ENCODE measurements at places on chromosomes 6 and 20.

GRCh38 chr6:101845621-101846020 is 452.1 kb downstream of the GRIK2 start:
- no peak overlapping the region for H3K27ac ChIP-seq
- H3K4me1 ChIP-seq = no peaks in the 10 kb centered on the region
- H3K4me3 ChIP-seq = no peak overlapping the region
- no peaks in the 10 kb centered on the region for H3K36me3 ChIP-seq

GRCh38 chr20:21238818-21239536 is 64.2 kb upstream of the XRN2 start:
- no peaks in the 10 kb centered on the region for H3K36me3 ChIP-seq
- H3K27ac ChIP-seq = no peak overlapping the region
- H3K4me3 ChIP-seq = no peak overlapping the region
- H3K27me3 ChIP-seq = no peaks in the 10 kb centered on the region

GRCh38 chr6:111076024-111076695 is 11.1 kb upstream of the SLC16A10 start:
- DNase-seq = no peak
- no peaks in the 10 kb centered on the region for H3K36me3 ChIP-seq
- H3K4me3 ChIP-seq = no peak overlapping the region
- H3K27me3 ChIP-seq = peaks cover 22% of the 10 kb centered on the region
- no peak overlapping the region for H3K27ac ChIP-seq
- no peaks in the 10 kb centered on the region for H3K4me1 ChIP-seq

- H3K4me1 ChIP-seq = peaks cover 3% of the 10 kb centered on the region
- no peaks in the 10 kb centered on the region for H3K36me3 ChIP-seq
- DNase-seq = no peak
- H3K4me3 ChIP-seq = no peak overlapping the region
- no peak overlapping the region for H3K27ac ChIP-seq
- peaks cover 55% of the 10 kb centered on the region for H3K27me3 ChIP-seq
Observed at GRCh38 chr20:36303831-36304230, 2.3 kb upstream of the DLGAP4 start.

DNA sequence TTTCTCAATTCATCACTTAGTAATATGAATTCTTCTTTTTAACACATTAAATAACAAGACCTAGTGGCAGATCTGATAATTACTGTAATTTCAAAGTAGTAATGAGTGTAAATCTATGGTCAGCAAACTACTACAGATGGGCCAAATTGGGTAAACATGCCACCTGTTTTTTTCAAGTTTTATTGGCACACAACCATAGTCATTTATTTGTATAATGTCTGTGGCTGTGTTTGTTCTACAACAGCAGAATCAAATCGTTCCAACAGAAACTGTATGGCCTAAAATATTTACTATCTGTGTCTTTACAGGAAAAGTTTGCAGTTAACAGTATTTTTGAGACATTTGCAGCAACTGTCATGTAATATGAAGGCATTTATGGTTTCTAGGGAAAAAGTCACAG is 86.1 kb upstream of the EYA2 start:
- H3K4me1 ChIP-seq = no peaks in the 10 kb centered on the region
- H3K27me3 ChIP-seq = peaks cover 47% of the 10 kb centered on the region
- H3K36me3 ChIP-seq = no peaks in the 10 kb centered on the region
- H3K4me3 ChIP-seq = no peak overlapping the region
- no peak overlapping the region for H3K27ac ChIP-seq

GRCh38 chr6:136347847-136348246 is 58.2 kb upstream of the BCLAF1 start:
- DNase-seq = no peak
- H3K27ac ChIP-seq = no peak overlapping the region
- no peak overlapping the region for H3K4me3 ChIP-seq
- H3K27me3 ChIP-seq = peaks cover 17% of the 10 kb centered on the region
- H3K36me3 ChIP-seq = no peaks in the 10 kb centered on the region

DNA sequence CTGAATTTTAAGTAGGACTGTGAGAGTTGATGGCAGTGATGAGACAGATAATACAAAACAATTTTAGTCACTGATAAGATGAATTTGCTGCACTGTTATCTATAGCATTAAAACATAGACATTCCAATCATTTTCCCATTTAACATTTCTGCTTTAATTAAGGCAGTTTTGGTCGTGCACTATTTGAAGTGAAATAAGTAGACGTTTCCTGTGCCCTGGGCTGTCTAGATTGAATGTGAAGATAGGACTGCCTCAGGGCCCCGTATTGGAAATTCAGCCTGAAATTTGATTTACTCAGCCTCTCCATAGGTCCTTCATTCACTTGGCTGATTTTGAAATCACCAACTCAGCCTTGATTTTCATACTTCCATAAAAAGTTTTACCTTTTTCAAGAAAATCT is 48.3 kb downstream of the ARID1B start:
- no peak overlapping the region for H3K27ac ChIP-seq
- H3K4me3 ChIP-seq = no peak overlapping the region
- peaks cover 9% of the 10 kb centered on the region for H3K36me3 ChIP-seq

DNA sequence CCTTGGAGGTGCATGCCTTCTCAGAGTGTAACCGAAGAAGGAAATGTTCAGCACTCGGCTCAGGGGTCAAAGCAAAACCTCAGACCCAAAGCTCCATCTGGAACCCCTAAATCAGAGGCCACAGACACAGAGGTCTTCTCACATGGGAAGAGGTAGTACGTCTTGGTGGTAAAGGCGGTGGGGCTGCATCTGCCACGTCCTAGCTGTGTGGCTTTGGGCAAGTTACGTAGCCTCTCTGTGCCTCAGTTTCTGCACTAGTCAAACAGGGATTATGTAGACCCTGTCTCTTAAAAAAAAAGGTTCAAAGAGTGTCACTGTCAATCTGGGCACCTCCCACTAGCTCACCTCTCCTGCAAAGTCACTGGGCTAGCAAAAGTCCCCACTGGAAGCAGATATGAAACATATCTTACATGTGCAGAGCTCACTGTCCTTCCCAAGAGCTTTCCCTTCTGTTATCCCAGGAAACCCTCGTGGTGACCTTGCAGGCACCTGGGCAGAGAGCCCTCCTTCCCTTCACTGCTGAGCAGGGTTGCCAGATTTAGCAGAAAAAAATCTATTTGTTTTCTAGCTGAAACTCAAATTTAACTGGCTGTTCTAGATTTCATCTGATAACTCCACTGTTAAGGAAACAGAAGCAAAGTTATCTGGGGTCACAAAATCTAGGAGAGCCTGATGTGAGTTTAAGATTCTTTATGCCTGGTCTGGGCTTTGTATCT is 18.0 kb upstream of the NAA20 start:
- no peak overlapping the region for H3K27ac ChIP-seq
- peaks cover 35% of the 10 kb centered on the region for H3K27me3 ChIP-seq
- H3K4me3 ChIP-seq = no peak overlapping the region
- no peak for DNase-seq

DNA sequence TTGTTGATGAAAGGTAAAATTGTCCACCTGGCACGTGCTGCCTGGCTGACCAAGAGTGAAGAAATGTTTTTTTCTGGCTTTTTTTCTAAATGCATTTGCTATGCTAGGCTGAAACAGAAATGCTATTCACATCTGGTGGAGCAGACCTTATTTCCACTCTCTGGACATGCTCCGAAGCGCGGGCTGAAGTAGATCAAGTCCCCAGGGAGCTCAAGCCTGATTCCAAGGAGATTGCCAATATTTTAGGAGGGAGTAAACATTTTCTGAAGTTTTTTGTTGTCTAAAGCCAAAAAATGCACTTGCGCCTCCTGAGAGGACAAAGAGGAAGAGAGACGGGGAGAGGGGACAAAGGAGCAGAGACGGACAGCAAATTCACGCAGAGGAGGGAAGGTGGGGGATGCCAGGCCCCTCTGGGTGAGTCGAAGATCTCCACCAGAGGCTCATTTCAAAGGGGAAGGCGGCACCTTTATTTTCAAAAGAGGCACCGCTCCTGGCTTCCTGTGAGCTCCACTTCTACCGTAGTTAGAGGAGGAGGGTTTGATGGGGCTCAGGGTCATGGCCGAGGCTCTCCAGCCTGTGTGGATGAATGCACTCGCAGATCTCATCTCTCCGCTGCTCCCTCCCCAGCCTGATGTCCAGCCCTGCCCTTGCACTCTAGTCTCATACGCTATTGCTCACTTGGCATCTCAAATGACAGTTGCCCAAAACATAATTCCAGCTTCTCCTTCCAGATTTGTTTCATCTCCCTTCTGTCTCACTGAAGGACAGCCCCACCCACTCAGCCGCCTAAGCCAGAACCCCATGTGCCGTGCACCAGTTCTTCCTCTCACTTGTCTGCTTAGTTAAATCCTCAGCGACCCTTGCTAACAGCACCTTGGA is 23.1 kb upstream of the SMOC2 start:
- peaks cover 4% of the 10 kb centered on the region for H3K27me3 ChIP-seq
- no peaks in the 10 kb centered on the region for H3K36me3 ChIP-seq
- no peaks in the 10 kb centered on the region for H3K4me1 ChIP-seq
- no peak for DNase-seq

DNA sequence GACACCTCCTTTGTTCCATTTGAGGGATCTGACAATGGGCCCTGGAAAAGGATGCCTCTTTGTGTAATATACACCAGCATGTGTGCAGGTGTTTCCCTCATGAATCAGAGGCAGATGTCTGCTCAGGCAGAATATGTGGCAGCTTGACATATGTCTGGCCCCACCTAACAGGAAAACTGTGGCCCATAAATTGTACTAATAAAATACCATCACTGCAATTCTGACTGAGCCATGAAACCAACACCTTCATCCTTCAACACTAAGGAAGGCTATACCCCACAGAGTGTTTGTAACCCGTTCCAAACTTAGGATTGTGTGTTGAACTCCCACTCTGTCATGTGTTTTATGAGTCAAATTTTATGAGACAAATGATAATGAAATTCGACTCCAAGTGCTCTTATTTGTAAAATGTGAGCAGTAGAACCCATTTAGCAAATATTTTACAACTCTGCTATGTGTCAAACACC is 22.7 kb downstream of the LAMA4 start:
- H3K4me3 ChIP-seq = no peak overlapping the region
- H3K4me1 ChIP-seq = peaks cover 14% of the 10 kb centered on the region
- no peak overlapping the region for H3K27ac ChIP-seq
- peaks cover 65% of the 10 kb centered on the region for H3K27me3 ChIP-seq

GRCh38 chr20:10550204-10551118 is 115.4 kb downstream of the SLX4IP start:
- peak overlapping the region; percentile 17 for H3K27ac ChIP-seq
- H3K4me3 ChIP-seq = peak overlapping the region; percentile 62
- no peaks in the 10 kb centered on the region for H3K27me3 ChIP-seq
- DNase-seq = no peak
- peaks cover 3% of the 10 kb centered on the region for H3K36me3 ChIP-seq

DNA sequence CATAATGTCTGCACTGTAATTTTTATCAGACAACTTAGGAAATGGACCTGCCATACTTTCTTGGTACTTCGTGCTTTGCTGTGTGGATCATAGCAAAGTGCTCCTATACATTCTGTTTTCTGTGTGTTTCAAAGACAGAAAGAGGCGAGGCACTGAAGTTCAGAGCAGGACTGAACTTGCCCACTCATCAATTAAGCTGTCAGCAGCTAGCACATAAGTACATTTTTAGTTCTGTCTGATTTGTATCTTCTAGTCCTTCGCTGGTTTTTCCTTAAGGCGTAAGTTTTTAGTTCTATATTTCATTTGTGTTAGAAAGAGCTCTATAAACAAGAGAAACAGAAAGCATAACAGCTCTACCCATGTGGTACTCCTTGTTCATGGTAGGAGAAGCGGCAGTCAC is 42.1 kb downstream of the MAP3K4 start:
- peaks cover 9% of the 10 kb centered on the region for H3K4me1 ChIP-seq
- H3K4me3 ChIP-seq = no peak overlapping the region
- DNase-seq = no peak
- peaks cover 14% of the 10 kb centered on the region for H3K36me3 ChIP-seq
- H3K27ac ChIP-seq = no peak overlapping the region
- H3K27me3 ChIP-seq = no peaks in the 10 kb centered on the region

GRCh38 chr20:25549843-25550477 is 35.4 kb downstream of the NINL start:
- H3K27ac ChIP-seq = no peak overlapping the region
- H3K4me1 ChIP-seq = no peaks in the 10 kb centered on the region

DNA sequence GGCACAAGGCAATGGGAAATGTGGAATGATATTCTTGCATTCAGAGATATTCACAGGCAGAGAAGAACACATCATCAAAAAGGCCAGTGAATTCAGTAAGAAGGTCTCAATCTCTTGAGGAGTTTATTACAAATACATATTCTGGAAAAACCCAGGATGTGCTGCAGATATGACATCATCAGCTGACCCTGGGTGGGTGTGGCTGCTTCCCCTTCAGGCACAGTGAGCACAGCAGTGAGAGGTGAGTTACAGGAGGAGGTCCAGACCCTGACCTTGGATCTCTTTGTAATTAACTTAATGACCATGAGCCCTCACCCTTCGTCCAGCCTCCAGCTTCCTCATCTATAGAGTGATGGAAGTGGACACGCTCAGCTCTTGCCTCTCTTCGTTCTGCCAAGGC is 147.5 kb upstream of the SYNDIG1 start:
- no peak for DNase-seq
- H3K36me3 ChIP-seq = no peaks in the 10 kb centered on the region
- H3K4me1 ChIP-seq = peaks cover 32% of the 10 kb centered on the region
- no peak overlapping the region for H3K27ac ChIP-seq
